ENCODE measurements at places on chromosomes 4 and X.

- no peak for DNase-seq
Measured at GRCh38 chr4:139202991-139203390, 26.0 kb upstream of the ELF2 start.

DNA sequence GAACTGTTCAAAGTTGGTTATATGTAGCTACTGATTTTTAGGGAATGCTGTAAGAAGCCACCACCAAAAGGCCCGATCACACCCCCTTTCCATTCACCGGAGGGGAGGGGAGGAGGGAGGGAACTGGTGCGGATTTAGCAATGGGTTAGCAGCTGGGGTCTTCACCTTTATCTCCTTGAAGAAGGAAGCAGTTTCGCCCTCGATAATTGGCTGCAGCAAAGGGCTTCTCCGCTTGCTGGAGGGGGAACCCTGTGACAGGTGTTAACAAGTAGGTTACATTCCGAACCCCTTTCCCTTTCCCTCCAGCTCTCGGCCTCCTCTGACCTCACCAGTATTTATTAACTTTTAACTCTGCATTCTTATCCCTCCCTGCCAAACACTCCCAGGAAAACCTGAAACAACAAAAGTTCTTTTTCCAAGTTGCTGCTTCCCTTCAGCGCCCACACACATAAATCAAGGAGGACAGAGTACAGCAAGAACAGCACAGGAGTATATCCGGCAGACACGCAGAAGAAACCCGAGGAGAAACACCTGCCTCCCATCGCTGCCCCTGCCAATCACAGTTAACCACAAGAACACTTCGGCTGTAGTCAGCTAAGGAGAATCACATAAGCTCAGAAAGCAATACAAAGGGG lies 39.8 kb upstream of the NAP1L5 start:
- DNase-seq, result no peak

DNA sequence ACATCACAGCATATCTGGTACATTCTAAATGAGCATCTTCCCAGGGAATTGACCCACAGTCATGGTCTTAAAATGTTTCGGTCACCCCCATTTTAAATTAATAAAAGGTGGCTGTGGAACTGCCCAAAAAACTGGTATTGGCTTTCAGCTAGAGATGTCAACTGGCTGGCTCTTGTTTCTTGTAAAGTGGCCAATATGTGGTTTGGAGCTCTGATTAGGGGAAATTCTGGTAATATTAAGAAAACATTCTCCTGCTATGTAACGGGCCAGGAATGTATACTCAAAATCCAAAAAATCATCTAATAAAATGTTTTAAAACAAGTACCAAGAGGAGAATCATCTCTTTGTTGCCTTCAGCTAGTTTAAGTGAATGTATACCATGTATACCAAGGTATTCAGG lies 62.0 kb upstream of the VCX2 start:
- no peak for DNase-seq

DNA sequence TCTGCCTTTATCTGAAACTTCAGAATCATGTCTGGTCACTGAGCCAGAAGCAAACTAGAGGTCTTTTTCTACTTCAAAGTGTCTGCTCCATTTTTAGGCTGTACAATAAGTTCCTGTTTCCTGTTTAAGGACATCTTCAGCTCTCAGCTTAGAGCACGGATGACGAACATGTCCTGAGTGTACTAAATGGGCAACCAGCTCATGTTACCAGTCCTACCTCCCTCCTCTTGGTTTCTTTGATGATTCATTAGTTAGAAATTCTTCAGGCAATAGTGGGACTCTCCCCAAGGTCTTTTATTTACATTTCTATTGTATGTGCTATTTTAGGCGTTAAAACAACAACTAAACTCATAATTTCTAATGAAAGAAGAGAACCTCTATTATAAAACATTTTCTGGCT lies 58.0 kb downstream of the ENPEP start:
- DNase-seq, result no peak

GRCh38 chrX:19864736-19865135 lies 22.7 kb downstream of the SH3KBP1 start:
- DNase-seq, result no peak

DNA sequence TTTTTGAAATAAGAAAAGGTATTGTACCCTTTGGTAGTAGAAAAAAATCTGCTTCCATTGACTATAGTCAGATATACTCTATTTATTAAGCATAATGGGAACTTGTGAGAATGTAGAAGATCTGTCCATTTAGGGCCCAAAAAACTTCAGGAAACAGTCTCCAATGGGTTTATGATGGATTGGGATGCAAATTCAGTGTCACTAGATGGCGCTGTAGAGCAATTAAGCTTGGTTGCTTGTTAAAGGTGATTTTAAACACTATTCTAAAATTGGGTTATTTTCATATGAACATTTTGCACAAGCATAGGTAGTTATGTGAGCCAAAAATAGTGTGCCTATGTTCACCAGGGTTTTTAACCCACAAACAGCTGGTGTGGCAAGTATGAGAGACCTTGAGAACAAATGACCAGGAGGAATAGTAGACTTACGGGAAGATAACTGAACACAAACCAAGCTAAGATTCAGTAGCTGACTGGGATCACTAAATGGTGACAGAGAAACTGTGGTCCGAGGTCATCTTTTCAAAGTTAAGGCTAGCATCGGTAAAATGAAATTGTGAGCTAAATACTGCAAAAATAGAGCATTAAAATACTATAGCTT lies 80.3 kb upstream of the LSM6 start:
- DNase-seq, result peak; percentile 87

- no peak for DNase-seq
Measured at GRCh38 chrX:53563324-53563723, 123.2 kb downstream of the HUWE1 start.

DNA sequence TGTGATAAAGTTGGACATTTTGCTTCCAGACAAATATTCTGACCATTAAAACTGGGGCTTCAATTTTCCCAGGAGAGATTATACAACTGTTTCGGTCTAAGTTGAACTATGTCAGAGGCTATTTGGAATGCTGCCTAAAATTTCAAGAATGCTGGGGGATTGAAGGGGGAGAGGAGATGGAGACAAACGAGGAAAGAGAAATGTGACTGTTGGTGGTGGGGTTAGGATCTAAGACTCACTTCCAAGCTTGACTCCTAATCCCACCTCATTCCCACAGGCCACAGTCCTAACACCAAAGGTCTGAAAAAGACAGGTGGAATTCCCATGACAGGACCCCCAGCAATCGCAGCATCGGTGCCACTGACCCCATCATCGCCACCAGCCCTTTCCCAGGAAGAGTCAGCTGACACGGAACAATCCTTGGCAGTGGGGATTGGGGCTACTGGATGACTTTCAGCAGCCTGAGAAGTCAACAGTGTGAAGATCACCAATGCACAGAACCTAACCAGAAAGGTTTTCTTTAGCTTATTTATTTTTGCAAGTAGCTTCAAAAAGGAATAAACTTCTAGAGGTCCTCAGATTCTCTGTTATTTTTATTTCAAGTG lies 74.0 kb upstream of the PRSS48 start:
- DNase-seq, result no peak

DNA sequence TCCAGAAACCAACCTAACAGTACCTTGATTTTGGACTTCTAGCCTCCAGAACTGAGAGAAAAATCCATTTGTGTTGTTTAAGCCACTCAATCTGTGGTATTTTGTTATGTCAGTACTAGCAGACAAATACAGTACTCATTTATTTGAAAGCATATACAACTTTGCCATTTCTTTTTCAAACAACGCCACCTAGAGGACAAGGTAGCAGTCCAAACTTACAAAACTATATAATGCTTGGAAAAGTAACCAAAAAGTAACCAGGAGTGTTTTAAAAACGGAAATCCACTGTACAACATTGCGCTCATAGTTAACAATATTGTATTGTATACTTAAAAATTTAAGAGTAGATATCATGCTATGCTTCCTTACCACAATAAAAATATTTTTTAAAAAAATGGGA lies 37.0 kb upstream of the FGF13 start:
- no peak for DNase-seq

GRCh38 chr4:77805840-77806239 lies 13.3 kb downstream of the CNOT6L start:
- no peak for DNase-seq

GRCh38 chr4:87150498-87151261 lies 69.7 kb downstream of the KLHL8 start:
- peak; percentile 91 for DNase-seq

DNA sequence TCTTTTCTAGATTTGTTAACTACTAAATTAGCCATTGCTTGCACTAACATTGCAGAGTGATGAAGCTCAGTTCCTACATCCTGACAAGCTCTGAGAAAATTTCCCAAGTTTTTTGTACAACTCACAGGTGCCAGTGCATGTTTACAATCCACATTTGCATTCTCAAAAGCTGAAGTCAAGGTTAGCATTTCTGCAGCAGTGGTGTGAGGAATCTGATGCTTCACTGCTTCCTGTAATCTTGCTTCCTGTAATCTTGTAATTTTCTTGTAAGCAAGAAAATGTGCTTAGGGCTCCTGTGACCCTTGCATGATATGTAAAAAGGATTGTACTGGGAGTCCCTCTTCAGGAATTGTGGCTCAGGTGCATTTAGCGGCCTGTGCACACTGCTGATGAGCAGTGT lies 207.4 kb upstream of the CXCL13 start:
- DNase-seq, result no peak

DNA sequence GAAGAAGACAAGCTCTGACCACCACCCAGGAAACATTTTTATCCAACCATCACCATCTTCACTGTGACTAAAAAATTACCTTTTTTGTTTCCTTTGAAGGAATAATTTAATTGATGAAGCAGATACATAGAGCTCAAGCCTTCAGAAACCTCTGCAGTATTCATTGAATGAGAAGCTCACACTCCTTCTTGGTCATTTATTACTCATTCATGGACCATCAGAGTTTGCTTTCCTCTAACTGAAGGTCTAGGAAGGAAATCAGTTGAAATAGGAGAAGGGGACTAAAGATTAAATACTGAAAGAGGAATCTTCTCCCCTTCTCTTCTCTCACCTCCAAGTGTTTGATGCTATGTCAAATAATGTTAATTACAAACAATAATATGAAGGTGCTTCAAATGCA lies 290.6 kb upstream of the KLF3 start:
- DNase-seq, result no peak

DNA sequence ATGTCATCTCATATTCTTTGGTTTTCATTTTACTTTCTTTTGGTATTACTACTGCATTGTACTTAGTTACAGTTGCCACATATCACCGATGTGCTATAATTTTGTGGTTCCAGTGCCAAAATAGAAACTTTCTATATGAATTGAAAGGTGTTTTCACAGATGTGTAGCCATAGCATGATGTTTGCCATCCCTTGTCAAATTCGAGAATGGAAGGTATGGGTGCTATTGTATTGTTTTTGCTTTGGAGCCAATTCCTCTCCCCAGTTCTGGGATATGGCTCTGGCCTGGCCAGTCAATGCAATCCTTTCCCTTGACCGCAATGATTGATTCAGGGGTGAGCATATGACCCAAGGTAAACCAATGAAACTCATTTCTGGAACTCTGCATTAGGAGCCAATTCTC lies 86.2 kb upstream of the RPS6KA3 start:
- no peak for DNase-seq

GRCh38 chrX:31499109-31499508 lies 427.3 kb upstream of the FTHL17 start:
- DNase-seq, result no peak

- DNase-seq, result no peak
Measured at GRCh38 chrX:52346174-52347165, 22.4 kb upstream of the XAGE2 start.

DNA sequence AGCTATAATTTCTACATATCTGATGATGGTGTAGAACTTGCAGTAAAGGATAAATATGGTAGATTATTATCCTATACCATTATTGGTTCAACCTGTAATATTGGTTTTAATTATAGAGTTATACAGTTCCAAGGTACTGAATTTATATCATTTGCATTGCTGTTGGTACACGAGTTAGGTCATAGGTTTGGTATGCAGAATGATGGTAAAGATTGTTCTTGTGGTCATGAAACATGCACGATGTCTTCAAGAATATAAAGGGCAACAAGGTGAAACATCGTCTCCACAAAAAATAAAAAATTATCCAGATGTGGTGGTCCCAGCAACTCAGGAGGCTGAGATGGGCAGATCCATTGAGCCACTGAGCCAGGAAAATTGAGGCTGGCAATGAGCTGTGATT lies 99.6 kb downstream of the ADAM29 start:
- DNase-seq, result no peak

DNA sequence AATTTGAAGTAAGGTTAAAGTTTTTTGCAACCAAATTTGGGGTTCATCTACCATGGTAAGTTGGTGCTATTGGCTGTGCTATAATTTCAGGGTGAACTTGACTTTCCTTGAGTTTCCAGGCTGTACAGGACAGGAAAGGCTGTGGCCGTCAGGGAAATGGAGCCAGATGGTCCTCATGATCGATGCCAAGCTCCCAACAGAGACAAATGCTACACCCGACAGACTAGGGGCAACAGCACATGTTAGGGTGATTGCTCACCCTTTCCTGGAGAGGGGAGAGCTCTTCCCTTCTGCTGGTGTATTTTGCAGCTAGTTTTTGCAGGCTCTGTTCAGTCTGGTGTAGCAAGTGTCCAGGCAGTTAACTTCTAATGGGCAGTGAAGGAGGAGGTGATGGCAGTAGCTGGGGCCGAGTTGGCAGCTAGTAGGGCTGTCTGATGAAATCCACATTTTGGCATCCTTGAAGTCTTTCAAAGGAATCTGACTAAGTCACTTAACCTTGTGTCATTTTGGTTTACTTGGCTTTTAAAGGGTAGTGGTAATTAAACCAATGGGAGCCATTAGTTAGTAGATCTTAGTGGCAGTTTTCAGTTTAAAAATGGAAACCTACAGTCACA lies 47.8 kb downstream of the GAB1 start:
- DNase-seq, result no peak

DNA sequence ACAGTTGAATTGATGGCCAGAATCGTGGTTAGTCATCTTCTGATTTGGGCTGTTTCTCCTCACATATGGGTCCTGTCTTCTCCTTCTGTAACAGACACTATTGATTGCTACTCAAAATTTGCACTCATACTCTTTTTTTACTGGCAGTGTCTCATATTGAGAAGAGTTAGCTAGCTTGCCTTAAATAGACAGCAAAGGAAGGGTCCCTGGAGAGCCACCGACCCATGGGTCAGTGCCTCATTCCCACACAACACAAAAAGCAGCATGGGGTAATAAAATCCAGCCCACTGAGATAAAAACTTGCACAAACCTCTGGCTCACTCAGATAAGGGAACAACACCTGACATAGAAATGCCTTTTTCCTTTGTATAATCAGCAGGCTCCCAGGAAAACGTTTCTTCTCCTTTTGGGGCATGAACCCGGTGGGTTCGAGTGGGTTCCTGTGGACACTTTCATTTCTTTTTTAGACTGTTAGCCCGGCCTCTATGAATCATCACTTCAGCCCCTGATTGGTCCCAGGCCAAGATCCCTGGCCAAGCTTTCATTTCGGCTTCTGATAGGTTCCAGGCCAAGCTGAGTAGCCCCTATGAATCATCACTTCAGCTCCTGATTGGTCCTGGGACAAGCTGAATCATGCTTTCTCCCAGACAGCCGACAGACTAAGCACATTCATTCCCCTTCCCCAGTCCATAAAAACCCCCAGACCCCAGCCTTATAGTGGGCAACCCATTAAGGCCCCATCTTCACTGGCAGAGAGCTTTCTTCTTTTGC lies 408.1 kb downstream of the DCAF12L2 start:
- peak; percentile 1 for DNase-seq

All from mucosa of descending colon (tissue), 3 donors.